T-helper 9 cell (primary cell): ENCODE measurements at places on chromosomes 4 and X.

DNA sequence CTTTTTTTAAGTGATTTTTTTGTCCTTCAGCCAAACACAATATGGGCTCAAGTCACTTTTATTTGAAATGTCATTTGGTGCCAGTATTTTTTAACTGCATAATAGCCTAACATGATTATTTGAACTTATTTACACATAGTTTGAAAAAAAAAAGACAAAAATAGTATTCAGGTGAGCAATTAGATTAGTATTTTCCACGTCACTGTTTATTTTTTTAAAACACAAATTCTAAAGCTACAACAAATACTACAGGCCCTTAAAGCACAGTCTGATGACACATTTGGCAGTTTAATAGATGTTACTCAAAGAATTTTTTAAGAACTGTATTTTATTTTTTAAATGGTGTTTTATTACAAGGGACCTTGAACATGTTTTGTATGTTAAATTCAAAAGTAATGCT lies 62.1 kb downstream of the EDNRA start:
- DNase-seq: no peak

GRCh38 chr4:160981083-160981482 lies 1182.7 kb downstream of the FSTL5 start:
- no peak for DNase-seq

GRCh38 chr4:1559896-1560650 lies 124.0 kb downstream of the FAM53A start:
- no peak for DNase-seq

GRCh38 chr4:93201471-93202096 lies 627.0 kb upstream of the ATOH1 start:
- no peak for DNase-seq

DNA sequence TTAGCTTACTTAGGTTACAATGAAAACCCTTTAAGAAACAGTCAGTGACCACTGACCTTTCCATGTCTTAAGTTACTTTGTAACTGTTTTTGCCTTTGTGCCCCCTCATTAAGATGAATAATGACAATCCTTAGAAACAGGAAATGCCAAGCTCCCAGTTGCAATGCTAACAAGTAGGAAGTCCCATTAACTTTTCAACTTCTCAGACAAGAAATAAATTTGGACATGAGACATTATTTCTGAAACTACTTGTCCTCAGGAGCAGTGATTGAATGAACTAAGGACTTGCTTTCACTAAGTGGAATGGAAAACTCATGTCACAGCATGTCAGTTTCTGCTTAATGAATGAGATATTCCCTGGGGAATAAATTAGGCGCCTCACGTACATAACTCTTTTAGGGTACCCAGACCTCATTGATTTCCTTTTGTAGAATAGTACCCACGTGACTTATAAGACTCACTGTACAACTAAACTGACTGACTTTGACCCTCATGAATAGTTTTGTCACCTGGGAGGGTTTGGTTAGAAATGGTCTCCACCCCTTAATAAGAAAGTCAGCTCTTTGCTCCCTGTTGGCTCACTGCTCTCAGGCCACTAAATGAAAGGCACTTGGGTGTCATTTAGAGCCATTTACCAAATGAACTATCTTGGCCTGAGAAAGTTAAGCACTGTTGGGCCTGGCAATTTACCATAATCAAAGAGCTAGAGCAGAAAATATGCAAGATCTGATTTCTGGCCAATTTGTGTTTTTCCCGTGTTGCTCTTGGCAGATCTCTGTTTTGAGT lies 383.9 kb downstream of the RPA4 start:
- DNase-seq: no peak

DNA sequence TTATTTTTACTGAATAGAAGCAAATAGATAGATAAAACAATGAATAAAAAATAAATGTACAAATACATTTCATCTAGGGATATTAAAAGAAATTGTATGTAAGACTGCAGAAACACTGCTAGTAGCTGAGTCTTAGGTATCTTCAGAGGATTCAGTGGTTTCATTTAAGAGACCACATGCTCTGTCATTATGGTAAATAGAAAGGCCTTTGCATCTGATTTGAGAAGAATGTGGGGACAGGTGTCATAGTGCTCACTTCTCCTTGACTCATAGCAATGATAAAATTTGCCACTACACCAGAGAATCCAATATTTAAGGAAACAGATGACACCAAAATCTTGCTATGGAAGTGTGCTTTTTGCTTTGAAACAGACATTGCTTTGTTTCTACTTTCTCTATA lies 59.8 kb upstream of the PPP1R2C start:
- no peak for DNase-seq

DNA sequence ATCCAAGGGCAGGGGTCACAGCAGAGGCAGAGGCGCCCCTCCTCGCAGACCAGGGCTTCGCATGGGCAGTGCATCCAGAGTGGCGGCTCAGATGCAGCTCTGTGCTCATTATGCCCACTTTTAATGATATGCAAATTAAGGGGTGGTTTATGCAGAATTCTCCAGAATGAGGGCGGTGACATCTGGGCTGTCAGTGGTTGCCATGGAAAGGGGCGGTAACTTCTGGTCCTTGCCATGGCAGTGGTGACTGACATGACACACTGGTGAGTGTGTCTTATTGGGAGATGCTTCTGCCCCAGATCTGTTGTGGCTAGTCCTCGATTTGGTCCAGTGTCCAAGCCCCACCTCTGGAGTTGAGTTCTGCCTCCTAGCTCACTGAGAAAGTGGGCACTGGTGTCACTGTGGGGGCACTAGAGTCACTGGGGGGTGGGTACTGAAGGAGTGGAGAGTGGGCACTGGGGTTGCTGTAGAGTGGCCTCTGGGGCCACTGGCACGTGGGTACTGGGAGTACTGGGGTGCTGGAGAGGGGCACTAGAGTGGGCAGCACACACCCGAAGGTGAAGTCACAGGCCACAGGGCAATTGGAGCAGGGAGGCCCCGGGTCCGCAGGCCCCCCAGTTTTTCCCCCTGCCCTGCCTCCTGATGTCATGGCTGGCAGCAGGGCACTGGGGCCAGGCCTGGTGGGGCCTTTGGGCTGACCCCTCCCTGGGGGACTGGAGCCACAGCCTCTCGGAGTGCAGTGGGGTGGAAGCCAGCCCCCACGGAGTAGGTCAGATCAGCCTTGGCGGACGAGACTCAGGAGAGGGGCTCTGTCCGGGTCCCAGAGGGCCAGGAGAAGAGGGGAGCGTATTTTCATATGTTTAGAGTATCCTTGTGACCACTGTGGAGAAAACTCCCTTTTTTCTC lies 98.6 kb upstream of the NKX1-1 start:
- no peak for DNase-seq

- no peak for DNase-seq
Measured at GRCh38 chr4:118939169-118939783, 50.6 kb downstream of the SYNPO2 start.

DNA sequence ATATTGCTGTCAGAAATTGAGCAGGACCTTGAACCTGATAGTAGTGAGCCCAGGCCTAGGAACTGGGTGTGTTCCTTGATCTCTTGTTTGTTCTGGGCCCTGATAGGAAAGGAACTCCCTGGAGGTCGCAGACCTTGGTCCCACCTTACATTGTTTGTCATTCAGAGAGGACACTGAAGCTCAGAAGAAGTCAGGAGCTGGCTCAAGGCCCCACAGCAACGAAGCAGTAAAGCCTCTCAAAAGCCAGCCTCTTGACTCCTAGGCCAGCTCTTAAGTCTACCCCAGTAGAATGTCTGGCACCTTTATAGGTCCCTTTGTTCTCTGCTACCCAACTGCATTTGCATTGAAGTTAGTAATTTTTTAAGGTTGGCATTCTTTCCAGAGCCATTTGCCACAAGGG lies 46.8 kb downstream of the MAMLD1 start:
- DNase-seq: no peak

DNA sequence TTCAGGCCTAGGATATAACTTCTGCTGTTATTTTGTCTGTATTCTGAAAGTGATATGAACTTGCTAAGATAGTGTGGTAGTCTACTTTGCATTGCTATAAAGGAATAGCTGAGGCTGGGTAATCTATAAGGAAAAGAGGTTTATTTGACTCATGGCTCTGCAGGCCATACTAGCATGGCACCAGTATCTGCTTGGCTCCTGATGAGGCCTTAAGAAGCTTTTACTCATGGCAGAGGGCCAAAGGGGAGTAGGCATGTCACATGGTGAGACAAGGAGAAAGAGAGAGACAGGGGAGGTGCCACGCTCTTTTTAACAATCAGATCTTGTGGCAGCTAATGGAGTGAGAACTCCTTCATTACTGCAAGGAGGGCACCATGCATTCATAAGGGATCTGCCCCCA lies 247.3 kb downstream of the GPAT3 start:
- DNase-seq: no peak
